Muscle of leg (tissue), 16 donors: ENCODE measurements at places on chromosomes 5 and 9.

- no peak for DNase-seq
Observed at GRCh38 chr9:69719367-69719766, 40.4 kb downstream of the PTAR1 start.

DNA sequence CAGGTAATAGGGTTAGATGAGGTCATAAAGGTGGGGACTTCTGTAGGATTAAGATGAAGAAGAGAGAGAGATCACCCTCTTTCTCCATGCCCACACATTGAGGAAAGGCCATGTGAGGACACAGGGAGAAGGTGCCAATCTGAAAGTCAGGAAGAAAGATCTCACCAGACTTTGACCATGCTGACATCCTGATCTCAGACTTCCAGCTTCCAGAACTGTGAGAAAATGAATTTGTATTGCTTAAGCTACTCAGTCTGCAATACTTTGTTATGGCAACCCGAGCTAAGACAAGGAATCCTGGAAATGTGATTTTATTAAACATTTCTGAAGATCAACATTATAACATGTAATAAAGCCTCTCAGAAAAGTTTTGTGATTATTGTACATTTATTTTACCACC lies 3.5 kb upstream of the CSNK1G3 start:
- no peak for DNase-seq

- no peak for DNase-seq
Observed at GRCh38 chr9:81969971-81970370, 18.6 kb upstream of the SPATA31D1 start.

GRCh38 chr9:131667576-131667975 lies 72.3 kb downstream of the RAPGEF1 start:
- DNase-seq: no peak

- no peak for DNase-seq
Observed at GRCh38 chr5:122436615-122437014, 124.6 kb downstream of the SNCAIP start.

GRCh38 chr5:851553-851952 lies 767 bp upstream of the ZDHHC11 start:
- DNase-seq: no peak

GRCh38 chr9:16064771-16065170 lies 511.9 kb downstream of the CCDC171 start:
- DNase-seq: no peak

DNA sequence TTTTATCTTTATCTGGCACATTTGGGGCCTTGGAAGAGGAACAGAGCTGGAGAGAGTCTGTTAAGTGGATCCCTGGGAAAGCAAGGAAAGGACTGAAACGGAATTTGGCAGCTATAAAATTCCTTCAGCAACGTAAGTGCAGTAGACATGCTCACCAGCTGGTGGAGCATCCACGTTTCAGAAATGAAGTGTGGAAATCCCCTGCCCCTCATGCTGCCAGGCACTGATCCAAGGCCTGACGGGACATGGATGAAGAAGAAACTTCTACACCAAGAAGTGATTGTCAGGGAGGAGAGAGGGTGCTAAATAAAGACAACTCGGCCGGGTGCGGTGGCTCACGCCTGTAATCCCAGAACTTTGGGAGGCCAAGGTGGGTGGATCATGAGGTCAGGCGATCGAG lies 209.3 kb downstream of the ROR2 start:
- DNase-seq: peak; percentile 88

DNA sequence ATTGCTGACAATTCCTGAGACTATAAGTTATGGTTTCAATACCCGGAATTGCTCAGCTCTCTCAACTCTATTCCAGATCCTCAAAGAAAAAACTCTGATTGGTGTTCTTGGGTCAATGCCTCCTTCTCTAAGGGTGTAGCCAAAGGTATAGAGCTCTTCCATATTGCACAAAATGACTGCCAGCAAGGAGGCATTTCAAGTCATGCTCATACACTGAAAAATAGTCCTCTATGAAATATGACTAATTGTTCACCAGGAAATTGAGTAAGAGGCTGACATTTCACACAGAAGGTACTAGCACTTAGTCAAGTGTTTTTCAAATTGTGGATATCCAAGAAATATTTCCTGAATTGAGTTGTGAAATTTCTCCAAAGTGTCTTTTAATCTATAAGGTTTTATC lies 111.1 kb upstream of the KLF9 start:
- DNase-seq: no peak
